ENCODE measurements at places on chromosomes 3 and 15. TPM values are rescaled to one million over a fixed set of nuclear protein-coding genes. Genes with fewer than 3 reads are reported as not detected.

The TRAIP gene
- total RNA-seq, result 22.7 TPM

DNA sequence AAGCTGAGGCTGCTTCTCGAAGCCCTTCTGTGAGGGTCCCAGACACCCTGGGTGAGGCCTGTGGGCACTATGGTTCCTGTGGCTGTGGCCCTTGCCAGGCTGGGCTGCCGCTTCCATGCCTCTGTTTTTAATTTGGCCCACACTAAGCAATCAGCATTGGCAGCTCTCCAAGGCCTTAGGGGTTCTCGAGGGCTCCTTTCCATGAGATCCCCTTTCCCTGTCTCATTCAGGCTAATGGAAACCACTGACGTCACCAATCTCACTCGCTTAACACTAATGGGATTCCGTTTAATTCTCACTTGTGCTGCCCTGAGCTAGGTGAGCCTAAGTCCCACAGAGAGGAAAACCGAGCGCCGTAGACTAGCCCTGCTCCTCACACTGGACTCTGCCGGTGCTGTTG is 60.2 kb upstream of the RAB6B start:
- no peak overlapping the region for H3K27ac ChIP-seq
- no peak overlapping the region for H3K4me3 ChIP-seq
- no peaks in the 10 kb centered on the region for H3K4me1 ChIP-seq
- DNase-seq, result no peak

The IQCF5 gene
- not detected for total RNA-seq

DNA sequence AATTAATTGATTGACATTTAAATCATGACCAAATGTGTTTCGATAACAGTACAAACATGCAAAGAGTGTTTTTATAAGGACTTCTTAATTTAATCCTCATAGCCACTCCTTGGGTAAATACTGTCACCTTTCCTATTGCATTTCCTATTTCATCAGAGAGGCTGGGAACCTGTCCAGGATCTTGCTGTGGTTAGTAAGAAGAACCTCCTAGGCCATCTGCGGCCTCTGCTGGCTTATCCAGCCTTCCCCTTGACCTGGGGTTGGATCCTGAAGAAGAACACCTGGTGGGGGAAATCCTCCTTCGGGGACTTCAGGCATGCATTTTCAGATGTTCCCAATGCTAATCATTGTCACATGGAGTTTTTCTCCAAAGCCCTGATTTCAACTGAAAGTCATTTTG is 25.5 kb downstream of the GLDN start:
- H3K4me3 ChIP-seq, result no peak overlapping the region
- H3K27me3 ChIP-seq, result no peaks in the 10 kb centered on the region
- no peak overlapping the region for H3K27ac ChIP-seq

GRCh38 chr15:83816124-83816883 is 162.4 kb downstream of the ADAMTSL3 start:
- DNase-seq, result no peak
- no peak overlapping the region for H3K4me3 ChIP-seq
- H3K27ac ChIP-seq, result no peak overlapping the region
- H3K4me1 ChIP-seq, result no peaks in the 10 kb centered on the region
- H3K27me3 ChIP-seq, result peaks cover 3% of the 10 kb centered on the region

DNA sequence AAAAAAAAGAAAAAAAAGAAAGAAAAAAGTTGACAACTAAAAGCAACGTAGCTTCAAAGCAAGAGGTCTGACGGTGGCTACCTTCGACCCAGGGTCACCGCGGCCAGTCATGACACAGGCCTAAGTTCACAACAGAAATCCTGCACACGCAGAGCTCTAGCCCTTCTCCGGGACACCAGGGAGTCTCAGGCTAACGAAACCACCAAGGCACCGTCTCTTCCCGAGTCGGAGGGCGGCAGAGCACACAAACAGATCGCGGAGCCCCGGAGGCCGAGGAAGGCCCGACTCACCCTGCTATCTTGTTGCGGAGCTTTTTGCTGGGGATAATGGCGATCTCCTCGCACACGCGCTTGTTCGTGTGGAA is 584 bp downstream of the RPS17 start:
- H3K27me3 ChIP-seq, result no peaks in the 10 kb centered on the region
- peak overlapping the region; percentile 98 for H3K4me3 ChIP-seq
- H3K36me3 ChIP-seq, result peaks cover 51% of the 10 kb centered on the region
- H3K27ac ChIP-seq, result peak overlapping the region; percentile 88

DNA sequence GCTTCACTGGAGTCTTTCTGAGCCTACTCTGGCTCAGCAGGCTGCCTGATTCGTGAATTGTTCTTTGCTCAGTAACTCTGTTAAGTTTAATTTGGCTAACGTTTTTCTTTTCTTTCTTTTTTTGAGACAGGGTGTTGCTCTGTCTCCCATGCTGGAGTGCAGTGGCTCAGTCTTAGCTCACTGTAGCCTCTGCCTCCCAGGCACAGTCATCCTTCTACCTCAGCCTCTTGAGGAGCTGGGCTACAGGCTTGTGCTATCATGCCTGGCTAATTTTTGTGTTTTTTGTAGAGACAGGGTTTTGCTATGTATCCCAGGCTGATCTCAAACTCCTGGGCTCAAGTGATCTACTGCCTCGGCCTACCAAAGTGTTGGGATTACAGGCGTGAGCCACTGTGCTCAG is 165.0 kb downstream of the PEX5L start:
- H3K27ac ChIP-seq, result no peak overlapping the region
- H3K36me3 ChIP-seq, result no peaks in the 10 kb centered on the region
- no peak for DNase-seq
- H3K4me1 ChIP-seq, result no peaks in the 10 kb centered on the region
- H3K27me3 ChIP-seq, result no peaks in the 10 kb centered on the region

The GATM gene
- total RNA-seq, result 1.3 TPM

DNA sequence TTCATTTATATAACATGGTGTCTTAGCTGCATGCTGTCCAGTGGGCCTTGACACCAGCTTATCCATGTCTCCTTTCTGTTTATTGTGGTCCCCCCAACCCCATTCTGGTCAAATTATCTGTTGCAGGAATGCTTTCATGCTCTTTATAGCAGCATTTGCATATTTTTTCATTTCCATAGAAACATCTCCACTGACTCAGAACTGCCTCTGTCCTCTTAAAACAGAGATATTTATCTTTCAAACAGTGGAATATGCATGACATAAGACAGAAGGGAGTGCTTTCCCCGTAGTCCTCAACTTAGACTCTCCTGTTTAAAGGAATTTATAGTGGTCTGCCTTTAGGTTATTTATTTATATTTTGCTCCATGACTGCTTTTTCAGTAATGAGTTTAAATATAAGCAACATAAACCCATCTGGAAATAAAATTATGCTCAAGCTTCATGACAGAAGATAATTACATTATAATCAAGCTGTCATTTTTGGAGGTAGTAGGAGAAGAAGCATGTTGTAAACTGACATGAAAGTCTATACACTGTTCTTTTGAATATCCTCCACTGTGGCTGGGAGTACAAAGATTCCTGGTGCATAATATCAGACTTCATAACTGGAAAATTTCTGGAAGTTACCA is 179.5 kb upstream of the CD96 start:
- no peak overlapping the region for H3K27ac ChIP-seq
- peaks cover 2% of the 10 kb centered on the region for H3K27me3 ChIP-seq
- no peaks in the 10 kb centered on the region for H3K36me3 ChIP-seq
- no peak overlapping the region for H3K4me3 ChIP-seq
- no peak for DNase-seq

- H3K4me3 ChIP-seq, result no peak overlapping the region
- H3K27ac ChIP-seq, result no peak overlapping the region
- DNase-seq, result no peak
- no peaks in the 10 kb centered on the region for H3K36me3 ChIP-seq
- peaks cover 8% of the 10 kb centered on the region for H3K27me3 ChIP-seq
- H3K4me1 ChIP-seq, result peaks cover 5% of the 10 kb centered on the region
These were observed 60.9 kb downstream of the MGLL start for GRCh38 chr3:127761441-127761801.

GRCh38 chr3:184423561-184423960 is 43.7 kb downstream of the CHRD start:
- DNase-seq, result no peak
- H3K27me3 ChIP-seq, result peaks cover 3% of the 10 kb centered on the region
- no peak overlapping the region for H3K27ac ChIP-seq
- H3K36me3 ChIP-seq, result no peaks in the 10 kb centered on the region
- H3K4me3 ChIP-seq, result no peak overlapping the region

DNA sequence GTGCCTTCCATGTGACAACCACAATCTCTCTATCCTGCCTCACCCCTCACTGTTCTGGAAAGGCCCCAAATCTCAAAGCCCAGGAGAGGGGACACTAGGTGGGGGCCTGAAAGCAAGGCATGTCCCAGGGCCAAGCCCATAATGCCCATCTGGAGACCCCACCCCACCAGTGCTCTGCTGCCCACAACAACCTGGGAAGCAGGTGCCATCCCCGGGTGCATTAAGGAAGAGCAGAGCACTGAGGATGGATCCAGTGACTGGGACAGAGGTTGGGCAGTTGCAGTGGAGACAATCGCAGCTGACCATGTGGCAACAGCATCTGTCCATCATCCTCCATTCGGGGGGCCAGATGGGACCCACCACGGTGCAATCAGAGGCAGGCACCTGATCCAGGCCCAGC is 106.2 kb upstream of the PRR20G start:
- no peaks in the 10 kb centered on the region for H3K36me3 ChIP-seq
- H3K27me3 ChIP-seq, result peaks cover 22% of the 10 kb centered on the region
- H3K27ac ChIP-seq, result no peak overlapping the region
- H3K4me1 ChIP-seq, result no peaks in the 10 kb centered on the region

DNA sequence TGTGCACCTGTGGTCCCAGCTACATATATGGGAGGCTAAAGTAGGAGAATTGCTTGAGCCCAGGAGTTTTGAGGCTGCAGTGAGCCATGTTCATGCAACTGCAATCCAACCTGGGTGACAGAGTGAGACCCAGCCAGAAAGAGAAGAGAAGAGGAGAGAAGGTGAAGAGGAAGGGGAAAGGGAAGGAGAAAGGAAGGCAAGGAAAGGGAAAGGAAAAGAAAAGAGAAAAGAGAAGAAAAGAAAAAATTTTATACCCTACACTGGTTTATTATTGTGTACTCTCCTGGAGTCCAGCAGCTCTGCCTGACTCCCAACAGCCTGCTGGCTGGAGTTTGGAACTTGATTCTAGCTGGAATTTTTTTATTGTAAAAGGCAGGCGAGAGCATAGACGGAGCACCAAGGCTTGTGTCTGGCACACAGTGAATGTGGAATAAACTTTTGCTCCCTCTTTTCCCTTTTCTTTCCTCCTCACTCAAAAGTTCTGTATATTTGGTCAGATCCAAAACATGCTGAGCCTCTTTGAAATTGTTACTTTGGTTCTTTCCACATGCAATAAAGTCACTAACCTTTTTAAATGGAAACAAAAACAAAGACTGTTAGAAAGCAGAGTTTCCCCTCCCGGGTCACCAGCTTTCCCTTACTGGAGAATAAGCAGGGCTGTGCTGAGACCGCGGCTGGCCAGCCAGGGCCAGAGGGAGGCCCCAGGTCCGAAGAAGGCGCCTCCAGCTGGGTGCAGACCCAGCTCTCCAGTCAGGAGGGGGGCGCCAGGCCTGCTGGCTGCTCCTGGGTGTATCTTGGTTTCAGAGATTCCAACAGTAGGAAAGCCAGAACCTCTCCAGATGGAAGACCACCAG is 9.9 kb downstream of the THSD4 start:
- H3K27ac ChIP-seq, result no peak overlapping the region
- DNase-seq, result no peak
- H3K36me3 ChIP-seq, result no peaks in the 10 kb centered on the region
- H3K4me3 ChIP-seq, result no peak overlapping the region

The PRSS50 gene
- not detected for total RNA-seq

DNA sequence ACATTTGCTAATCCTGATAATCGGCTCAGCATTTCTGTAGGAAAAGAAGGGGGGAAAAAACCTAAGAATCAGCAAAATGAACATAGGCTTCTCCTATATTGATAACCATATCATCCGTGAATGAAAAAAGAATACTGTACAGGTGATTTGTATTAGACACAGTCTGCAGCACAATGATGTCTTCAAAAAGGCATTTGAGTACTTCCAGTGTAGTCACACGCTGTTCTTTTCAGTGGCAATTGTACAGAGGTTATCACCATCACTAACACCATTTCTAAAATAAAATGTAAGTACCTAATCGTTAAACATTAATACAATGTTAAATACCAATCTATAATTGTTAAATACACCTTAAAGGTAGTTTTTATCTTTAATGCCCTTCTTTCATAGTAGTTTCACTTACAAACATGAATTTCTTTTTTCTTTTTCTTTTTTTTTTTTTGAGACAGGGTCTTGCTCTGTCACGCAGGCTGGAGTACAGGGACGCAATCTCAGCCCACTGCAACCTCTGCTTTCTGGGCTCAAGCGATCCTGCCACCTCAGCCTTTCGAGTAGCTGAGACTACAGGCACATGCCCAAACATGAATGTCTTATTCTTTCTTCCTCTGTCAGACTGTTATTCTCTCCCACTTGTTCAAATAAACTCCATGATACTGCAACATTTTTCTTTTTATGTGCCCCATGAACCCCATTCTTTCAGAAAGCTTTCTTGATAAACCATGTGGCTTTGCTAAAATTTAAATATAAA is 18.4 kb downstream of the GOLGB1 start:
- H3K27me3 ChIP-seq, result no peaks in the 10 kb centered on the region
- H3K4me1 ChIP-seq, result peaks cover 26% of the 10 kb centered on the region
- H3K27ac ChIP-seq, result no peak overlapping the region
- no peak for DNase-seq

The DAZL gene
- total RNA-seq, result not detected

DNA sequence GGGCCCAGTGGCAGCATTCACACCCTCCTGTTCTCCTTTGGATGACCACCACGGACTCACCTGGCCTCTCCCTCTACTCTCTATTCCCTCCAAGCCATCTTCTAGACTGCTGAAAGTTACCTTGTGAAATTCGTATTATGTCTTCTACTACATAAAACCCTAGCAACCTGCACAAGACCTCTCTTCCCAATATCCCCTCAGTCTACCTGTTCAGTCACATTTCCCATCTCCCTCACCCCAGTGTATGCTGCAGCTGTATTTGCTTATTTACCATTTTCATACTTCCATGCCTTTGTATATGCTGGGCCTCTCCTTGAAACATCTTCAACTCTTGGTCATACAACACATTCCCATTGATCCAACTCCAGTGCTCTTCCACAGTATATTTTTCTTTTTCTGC is 35.3 kb downstream of the DET1 start:
- peaks cover 27% of the 10 kb centered on the region for H3K36me3 ChIP-seq
- no peaks in the 10 kb centered on the region for H3K27me3 ChIP-seq
- no peak overlapping the region for H3K4me3 ChIP-seq
- no peak for DNase-seq
- no peak overlapping the region for H3K27ac ChIP-seq

The NGLY1 gene
- 51.5 TPM for total RNA-seq

The SHC4 gene
- 1.9 TPM for total RNA-seq

The SLC24A5 gene
- total RNA-seq, result not detected

The CHRNA7 gene
- total RNA-seq, result not detected

The PROS1 gene
- 1.7 TPM for total RNA-seq

- no peaks in the 10 kb centered on the region for H3K36me3 ChIP-seq
- H3K4me3 ChIP-seq, result no peak overlapping the region
- H3K27me3 ChIP-seq, result peaks cover 6% of the 10 kb centered on the region
- no peak for DNase-seq
These were observed 2.7 kb downstream of the CYP1A1 start for GRCh38 chr15:74722591-74722990.

The IL16 gene
- 63.1 TPM for total RNA-seq

- no peak overlapping the region for H3K27ac ChIP-seq
- no peak for DNase-seq
- no peaks in the 10 kb centered on the region for H3K4me1 ChIP-seq
These were observed 65.9 kb upstream of the LCTL start for GRCh38 chr15:66631616-66632263.

GRCh38 chr3:40713306-40713705 is 188.5 kb downstream of the ZNF621 start:
- H3K27ac ChIP-seq, result no peak overlapping the region
- H3K4me3 ChIP-seq, result no peak overlapping the region
- H3K4me1 ChIP-seq, result no peaks in the 10 kb centered on the region
- no peak for DNase-seq
- H3K27me3 ChIP-seq, result peaks cover 23% of the 10 kb centered on the region

GRCh38 chr15:95598251-95598855 is 732.1 kb upstream of the NR2F2 start:
- no peaks in the 10 kb centered on the region for H3K4me1 ChIP-seq
- DNase-seq, result no peak
- no peak overlapping the region for H3K4me3 ChIP-seq
- H3K27me3 ChIP-seq, result no peaks in the 10 kb centered on the region
- H3K27ac ChIP-seq, result no peak overlapping the region
